ENCODE measurements at places on chromosomes 2 and 18. TPM values are rescaled to one million over a fixed set of nuclear protein-coding genes. Genes with fewer than 3 reads are reported as not detected.

MYL12A gene
- total RNA-seq: 1,425 TPM

GAL3ST2 gene
- total RNA-seq: not detected

EHD3 gene
- 3.0 TPM for total RNA-seq

GRCh38 chr2:176650104-176650837, 381.0 kb downstream of the MTX2 start:
- no peak overlapping the region for H3K27ac ChIP-seq
- no peaks in the 10 kb centered on the region for H3K27me3 ChIP-seq
- no peaks in the 10 kb centered on the region for H3K36me3 ChIP-seq
- H3K4me1 ChIP-seq: peaks cover 17% of the 10 kb centered on the region
